Kidney (tissue), 22 donors: ENCODE measurements at places on chromosomes 5 and 9.

DNA sequence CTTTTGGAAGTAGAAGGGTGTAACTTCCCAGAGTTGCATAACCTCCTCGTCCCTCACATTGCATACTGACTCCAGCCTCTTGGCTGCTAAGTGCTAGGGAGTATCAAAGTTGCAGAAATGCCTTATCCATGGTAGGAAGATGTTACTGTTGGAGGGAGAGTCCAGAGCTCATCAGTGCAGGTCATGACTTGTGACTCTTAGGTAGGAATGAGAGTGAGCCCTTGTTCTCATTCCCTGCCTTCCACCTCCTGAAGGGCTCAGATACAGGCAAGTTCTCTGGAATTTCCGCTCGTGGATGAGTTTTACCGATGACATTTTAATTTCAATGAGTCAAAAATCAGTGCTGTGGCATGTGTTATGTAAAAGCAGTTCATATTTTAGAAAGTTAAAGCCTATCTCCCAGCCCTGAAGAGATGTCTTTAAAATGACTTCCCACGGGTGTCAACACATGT lies 17.0 kb downstream of the IRX1 start:
- DNase-seq = no peak

GRCh38 chr5:19902316-19902934 lies 85.6 kb downstream of the CDH18 start:
- DNase-seq = no peak

DNA sequence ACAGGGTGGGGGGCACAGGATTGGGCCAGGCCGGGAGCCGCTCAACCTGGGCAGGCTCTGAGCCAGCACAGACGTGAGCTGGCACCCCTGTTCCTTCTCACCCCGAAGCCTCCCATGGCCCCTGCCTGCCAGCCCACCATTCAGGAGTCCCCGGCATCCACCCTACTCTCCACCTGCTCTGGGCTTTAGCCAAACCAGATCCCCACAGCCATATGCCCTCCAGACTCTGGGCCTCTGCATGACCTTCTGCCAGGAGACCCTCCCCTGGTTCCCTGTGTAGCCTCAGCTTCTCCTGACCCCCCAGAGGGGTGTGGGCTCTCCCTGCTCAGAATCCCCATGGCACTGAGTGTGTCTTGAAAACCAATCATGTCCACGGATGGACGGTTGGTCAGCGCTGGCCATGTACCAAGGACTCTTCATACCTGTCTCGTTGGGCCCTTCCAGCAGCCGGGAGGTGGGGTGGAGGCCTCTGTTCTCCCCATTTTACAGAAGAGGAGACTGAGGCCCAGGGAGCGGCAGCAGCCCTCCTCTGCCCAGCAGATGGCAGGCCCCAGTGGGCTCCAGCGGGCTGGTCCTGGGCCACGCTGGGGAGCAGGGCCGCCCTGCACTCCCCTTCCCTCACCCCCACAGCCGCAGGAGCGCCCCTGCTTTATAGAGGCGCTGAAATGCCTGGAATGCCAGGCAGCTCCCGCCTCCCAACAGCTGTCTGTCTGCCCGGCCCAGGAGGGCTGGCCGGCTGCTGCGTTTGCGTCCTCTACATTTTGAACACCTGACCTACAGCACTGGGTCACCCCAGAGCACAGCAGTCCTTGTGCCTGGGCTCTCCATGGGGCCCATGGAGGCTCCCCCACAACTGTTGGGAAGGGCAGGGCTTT lies 3.5 kb upstream of the MYMK start:
- no peak for DNase-seq

DNA sequence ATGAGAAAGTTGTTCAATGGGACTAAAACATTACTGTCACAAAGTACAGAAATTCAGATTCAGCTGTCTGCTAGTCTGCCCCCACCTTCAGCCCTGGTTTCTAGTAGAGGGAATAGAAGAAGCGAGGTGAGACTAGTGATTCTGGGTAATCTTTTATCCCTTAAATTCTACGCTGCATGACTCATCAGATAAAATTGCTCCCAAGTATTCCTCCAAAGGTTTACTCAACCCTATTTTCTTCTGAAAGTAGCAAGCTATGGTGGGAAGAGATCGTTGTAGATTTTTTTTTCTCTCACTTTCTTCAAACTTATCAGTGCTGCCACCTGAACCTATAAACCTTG lies 318.9 kb upstream of the RIOK2 start:
- DNase-seq = no peak

GRCh38 chr5:1923766-1924165 lies 41.0 kb upstream of the IRX4 start:
- DNase-seq = no peak

- DNase-seq = no peak
Observed at GRCh38 chr5:115465431-115465830, 79.1 kb downstream of the FEM1C start.

DNA sequence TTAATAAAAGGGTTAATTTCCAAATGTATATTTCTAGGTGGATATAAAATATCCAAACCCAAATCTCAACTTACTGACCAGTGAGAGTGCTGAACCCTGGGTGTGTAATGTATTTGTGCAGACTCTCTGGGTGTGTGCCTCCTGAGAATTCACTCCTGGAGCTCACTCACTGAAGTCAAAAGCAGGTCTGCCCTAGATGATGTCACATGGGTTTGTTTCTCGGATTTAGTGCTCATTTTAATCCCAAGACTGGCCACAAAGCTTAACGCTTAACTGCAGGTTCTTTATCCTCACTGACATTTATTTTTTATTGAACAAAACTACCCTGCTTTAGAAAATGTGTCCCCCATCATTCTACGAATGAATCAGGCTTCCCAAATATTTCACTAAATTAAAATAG lies 179.4 kb downstream of the PPP2R2B start:
- no peak for DNase-seq

DNA sequence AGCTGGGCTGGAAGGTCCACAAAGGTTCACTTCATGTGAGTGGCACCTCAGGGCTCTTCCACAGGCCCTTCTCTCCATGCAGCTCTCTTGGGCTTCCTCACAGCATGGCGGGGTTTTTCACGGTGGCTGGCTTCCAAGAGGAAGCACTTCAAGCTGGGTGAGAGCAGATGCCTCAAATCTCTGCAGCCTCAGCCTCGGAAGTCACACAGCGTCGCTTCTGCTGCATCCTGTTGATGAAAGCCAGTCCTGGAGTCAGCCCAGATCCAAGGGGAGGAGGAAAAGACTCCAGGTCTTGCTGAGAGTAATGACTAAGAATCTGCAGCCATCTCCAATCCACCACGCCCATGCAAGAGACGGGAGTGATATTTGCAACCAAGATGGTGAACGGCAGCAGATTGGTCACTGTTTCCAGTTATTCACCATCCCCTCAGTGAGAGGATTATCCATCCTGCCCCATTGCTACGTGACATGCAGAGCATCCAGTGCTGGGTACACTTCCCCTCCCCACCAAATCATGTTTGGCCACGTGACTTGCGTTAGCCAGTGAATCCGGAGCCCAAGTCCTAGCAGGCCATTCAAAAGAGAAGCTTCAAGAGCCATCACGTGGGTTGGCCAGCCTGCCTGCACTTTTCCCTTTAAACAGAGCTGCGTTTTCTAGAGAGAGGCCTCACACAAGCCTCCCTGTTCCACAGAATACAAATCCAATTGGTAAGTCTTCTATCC lies 173.9 kb downstream of the C9orf50 start:
- DNase-seq = no peak

GRCh38 chr5:71924325-71924724 lies 182.9 kb upstream of the MAP1B start:
- no peak for DNase-seq

GRCh38 chr9:112493393-112494137 lies 6.9 kb downstream of the KIAA1958 start:
- DNase-seq = no peak

DNA sequence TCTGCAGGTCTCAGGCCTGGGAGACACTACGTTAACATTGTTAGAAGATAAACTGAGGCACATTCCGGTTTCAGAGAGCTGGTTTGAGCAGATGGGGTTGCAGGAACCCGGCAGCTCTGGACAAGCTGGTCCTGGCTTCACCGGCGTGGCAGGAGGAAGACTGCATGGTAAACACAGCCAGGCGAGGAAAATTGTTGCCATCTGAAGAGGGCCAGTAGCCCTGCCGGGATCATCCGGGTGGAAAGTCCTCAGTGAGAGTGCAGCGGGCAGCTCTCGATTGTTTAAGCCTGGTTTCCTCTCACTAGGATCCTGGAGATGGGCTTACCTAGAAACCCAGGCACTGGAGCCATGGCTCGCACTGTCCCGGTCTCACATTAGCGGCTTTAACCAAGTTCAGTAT lies 226.9 kb downstream of the IRX2 start:
- DNase-seq = no peak

DNA sequence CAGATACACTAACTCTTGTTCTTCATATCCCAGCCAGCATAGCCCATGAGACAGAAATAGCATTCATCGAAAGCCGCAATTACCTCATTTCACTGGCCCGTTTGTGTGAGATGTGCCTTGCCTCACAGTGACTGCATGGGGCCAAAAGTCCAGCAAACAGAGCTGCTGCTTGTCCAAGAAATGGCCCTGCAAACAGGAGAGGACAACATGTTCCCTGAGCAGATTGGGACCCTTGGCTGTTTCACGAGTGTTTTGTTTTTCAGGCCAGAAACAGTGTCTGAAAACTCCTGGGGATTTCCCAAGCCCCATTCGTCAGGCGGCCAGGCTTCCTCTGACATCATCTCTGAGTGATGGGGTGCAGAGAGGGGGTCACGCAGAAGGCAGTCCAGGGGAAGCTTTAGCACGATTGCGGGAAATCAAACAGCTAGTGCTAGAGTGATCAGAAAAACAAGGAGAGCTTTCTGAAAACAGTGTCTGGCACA lies 503.6 kb upstream of the PAPPA start:
- no peak for DNase-seq

GRCh38 chr5:3854188-3854821 lies 258.7 kb downstream of the IRX1 start:
- no peak for DNase-seq

DNA sequence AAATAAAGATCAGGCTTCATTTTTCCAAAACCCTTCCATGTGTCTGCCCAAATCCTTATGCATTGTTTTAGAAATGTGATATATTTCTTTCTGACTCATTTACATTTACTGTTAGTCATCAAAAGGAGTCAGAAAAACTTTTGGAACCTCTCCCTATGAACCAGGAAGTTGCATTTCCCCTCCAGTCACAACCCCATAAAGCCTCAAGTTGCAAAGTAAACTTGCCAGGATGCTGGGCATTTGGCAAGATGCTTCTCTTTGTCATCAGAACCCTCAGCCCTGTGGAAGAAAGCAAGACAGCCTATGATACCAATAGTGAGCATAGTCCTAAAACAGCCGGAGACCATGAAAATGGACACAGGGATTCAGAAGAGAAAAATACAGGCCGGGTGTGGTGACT lies 84.2 kb downstream of the MUSK start:
- no peak for DNase-seq

- no peak for DNase-seq
Observed at GRCh38 chr9:125908136-125908535, 161.0 kb downstream of the PBX3 start.

GRCh38 chr9:136494531-136495215 lies 11.8 kb upstream of the SEC16A start:
- DNase-seq = no peak

- no peak for DNase-seq
Observed at GRCh38 chr5:155127552-155127951, 114.0 kb downstream of the KIF4B start.

- DNase-seq = no peak
Observed at GRCh38 chr5:24391816-24392215, 253.0 kb downstream of the CDH10 start.

- no peak for DNase-seq
Observed at GRCh38 chr9:14913366-14913765, 3.1 kb upstream of the FREM1 start.

GRCh38 chr5:127942246-127943060 lies 141.1 kb upstream of the SLC12A2 start:
- no peak for DNase-seq

DNA sequence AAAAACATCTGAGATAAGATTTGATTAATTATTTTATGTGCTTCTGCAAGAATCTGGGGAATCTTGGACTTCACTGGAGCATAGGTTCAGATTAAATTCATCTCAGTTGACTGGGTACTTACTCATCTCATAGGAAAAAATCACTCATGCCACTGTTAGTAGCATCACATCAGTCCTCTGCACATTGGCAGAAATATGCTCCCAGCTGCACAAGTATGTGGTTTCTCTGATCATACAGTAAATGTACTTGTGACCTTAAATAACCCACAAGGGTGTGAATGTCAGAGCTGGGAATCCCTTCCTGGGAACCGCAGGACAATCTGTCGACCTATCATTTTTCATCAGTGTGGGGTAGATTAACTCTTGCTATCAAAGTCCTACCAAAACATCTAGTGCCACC lies 203.7 kb upstream of the SLC24A2 start:
- no peak for DNase-seq

GRCh38 chr5:137344723-137345322 lies 154.3 kb downstream of the SPOCK1 start:
- peak; percentile 20 for DNase-seq

DNA sequence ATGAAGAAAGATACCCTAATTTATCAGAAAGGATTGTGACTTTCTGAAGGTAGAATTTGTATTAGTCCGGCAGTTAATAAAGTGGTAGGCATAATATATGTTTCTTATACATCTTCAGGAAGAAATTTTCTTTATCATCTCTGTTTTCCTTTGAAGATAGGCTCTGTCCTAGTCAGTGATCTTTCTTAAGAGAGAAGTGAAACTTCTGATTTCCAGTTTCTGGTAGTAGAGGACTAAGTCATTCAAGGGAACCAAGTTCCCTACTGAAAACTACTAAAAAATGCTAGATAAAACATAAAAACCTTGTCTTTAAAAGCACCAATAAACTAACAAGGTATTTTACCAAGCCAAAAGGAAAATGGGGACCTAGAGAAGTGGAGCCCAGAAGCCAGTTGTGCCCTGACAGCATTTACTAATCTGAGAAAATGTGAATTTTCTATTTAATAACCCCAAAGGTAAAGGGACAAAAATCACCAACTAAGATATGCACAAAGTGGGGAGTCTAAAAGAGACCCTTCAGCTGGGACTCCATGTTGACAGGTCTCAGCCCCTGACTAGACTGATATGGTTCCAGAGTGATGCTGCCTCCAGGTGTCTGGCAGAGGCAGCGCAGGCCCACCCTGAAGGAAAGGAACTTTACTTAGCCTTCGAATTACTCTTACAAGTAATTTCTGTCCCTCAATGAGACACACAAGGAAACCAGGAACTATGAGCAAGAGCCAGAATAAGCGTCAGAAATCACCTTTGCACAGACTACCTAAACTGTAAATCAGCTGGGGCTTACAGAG lies 72.7 kb downstream of the FAM78A start:
- DNase-seq = no peak

- DNase-seq = no peak
Observed at GRCh38 chr5:111635916-111636570, 121.0 kb downstream of the NREP start.
